ENCODE measurements at places on chromosomes 6 and 20.

- DNase-seq: no peak
Observed at GRCh38 chr6:62775427-62776022, 435.7 kb upstream of the FKBP1C start.

GRCh38 chr6:4727671-4728435 lies 48.4 kb upstream of the CDYL start:
- DNase-seq: no peak

DNA sequence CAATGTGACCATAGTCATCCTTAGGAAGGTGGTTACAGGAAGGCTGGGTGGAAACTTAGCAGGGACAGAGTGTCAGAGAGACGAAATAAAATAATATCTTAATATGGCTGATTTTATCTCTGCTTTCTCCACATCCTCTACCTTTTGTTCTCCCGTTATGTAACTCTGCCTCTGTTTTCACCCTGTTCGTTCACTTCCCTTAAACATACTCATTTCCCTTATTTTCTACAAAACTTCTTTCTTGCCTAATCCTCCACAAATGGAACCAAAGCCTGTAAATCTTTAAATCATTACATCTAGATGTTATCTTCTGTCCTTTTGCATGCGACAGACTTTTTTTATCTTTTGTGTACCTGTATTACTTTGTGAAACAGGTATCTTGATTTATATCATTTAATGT lies 23.3 kb upstream of the CRIP3 start:
- DNase-seq: no peak

DNA sequence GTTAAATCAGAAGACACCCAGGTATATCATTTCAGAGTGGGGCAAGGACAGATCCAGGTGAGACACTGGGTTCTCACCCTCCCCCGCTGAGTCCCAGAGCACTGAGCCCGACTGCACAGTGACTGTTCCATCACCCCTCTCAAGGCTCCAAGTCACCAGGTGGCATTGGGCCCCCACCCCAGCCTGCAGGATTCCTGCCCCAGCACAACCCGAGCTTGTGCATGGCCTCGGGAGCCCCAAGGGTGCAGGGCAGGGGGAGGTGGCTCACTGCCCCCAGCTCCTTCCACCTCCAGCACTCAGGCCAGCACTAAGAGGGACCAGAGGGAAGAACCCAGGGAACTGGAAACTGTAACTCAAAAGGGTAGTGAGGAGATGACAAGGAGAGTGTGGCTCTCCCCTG lies 39.3 kb upstream of the CST5 start:
- DNase-seq: no peak

DNA sequence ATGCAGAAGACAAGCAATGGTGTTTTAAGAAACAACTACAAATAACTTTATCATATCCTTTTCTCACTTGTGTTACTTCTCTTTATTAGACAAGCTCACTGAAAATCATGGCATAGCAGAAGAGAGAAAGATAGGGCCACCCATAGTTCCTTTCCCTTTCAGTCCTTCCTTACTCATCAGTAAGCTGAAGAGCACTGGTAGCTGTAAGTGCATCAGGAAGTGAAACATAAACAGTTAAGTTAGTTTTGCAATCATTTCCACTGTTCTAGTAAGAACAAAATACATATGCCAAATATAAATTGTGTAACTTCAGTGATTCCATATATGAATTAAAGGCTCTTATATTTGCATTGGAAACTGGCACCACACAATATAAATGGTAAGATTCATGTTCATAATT lies 220.1 kb downstream of the HACE1 start:
- no peak for DNase-seq

DNA sequence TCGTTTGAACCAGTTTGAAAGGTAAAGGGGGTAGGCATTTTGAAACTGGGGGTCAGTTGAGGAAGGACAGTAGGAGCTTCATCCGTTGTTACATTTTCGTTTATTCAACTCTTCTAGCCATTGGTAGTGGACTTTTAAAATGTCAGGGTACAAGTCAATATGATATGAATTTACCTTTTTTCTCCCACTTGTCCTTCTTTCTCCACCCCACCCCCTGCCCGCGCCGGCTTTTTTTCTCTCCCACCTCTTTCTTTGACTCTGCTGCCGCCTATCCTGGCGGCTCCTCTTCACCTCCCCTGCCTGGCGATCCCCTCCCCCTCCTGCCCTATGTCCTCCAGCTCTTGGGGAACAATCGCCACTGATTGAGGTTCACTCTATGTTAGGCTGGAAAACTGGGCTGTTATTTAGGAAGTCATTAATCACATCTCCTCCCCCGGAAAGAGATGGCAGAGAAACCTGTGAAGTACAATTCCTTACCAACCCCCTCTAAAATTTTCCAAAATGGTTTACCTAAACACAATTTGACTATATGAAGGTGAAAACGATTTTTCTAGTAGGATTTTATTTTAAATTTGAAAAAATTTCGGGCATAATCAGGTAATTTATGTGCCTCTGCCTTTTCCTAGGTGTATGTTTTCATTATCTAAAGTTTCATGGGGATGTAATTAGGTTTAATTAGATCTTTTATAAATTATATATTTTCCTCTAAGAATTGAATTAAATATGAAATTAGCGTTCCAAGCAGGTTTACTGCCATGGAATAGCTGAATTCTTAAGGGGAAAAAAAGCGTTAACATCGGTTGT lies 778 bp upstream of the LIN28B start:
- DNase-seq: no peak

DNA sequence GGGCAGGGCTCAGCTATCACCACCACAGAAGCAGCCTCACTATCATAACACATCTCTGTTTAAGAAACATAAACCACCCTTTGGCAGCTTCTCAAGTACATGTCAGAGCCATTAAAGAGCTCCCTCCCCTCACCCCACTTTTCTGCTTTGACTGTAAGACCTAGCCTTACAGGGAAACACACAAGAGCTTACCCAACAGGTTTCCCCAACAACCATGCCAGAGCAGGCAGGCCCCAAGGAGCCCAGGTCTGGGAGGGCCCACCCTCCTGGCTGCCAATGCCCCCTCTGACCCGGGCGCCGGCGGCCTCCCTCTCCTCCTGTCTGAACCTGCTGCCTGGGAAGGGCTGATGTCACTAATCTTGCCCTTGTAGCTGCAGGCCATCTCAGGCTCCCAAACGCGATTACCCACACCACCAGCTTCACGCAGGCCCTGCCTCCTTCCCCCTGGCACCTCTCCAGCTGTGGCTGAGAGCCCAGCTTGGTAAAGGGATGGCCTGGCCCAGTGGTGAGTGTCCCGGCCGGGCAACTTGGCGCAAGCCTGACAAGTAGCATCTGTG lies 402.0 kb downstream of the MAFB start:
- DNase-seq: no peak

DNA sequence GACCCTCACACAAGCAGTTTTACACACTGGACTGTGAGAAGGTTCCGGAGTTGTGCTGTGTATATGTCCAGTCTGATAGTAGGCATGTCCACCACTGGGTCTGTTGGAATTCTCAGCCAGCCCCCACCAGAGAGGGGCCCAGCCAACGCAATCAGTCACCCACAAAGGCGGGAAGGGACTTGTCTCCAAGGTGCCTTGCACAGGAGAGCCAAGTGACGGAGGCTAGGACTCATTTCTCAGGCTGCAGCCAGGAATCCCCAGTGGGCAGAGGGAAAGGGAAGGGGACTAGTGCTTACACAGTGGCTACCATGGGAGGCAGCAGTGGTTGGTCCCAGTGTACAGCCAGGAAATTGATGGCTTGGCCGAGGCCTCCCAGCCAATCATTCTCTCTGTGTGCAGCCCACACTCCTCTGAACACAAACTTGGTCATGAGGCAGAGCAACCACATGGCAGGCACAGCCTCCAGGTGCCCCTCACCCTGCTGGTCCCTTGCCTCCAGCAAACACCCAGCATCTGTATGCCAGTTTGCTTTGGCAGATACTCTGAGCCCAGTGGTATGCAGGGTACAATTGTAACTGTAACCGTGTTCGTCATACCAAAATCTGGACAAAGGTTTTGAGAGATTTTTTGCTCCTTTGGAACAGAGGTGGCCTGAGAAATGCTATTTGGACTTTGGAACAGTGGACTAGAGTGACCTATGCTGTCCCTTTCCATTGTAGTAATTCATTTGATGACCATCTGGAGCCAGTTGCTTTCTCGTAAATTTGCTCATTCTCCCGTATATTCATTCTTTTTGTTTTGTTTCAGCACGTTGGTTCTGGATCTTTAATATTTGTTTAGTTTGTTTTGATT lies 72.9 kb upstream of the MYL9 start:
- DNase-seq: no peak

DNA sequence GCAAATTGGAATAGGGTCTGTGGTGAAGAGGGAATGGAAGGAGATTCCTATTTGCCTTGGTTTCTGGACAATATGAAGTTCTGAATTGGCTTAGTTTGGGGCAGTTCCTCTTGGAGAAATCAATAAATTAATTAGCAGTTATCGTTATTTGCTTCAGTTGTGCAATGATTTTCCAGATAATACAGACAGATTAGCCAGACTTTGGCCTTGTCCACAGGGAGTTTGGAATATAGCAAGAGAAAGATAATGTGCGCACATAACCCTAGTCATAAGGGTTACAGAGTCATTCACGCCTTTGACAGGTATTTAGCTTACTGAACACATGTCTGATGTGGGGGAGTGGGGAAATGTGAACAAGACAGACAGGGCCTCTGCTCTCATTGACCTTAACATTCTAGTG lies 1.3 kb downstream of the ATRN start:
- no peak for DNase-seq

DNA sequence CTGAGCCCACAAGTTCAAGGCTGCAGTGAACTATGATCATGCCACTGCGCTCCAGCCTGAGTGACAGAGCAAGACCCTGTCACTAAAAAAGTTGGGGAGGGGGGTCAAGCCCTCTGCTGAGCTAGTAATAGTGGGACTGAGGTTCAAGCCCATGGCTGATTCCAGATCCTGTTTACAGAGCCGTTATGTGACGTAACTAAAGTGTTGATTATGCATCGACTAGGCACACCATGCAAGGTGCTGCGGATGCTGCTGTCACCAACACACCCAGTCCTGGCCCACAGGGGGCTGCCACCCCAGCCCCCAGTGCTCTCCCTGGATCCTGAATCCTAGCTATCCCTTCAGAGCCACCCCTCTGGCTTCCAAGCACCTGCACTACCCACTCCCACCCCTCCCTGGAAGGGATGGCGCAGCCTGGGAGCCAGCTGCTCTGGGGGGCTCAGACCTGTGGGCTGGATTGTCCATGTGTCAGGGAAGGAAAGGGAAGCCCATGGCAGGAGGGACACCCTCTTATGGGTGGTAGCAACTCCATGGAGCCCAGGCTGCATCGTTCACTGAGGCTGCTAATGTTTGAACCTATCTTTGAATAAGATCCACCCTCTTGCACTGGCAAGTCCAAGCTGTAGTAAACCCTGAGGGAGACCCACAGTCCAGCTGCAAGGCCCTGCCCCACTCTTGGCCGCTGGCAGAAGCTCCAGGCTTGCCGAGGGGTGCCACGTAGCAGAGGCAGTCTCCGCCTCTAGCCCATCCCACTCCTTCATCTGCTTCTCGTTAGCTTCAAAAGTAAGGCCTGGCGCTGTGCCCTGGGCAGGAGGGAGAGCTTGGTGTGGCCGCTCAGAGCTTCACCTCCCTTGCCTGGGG lies 95.0 kb downstream of the SNX5 start:
- DNase-seq: no peak

DNA sequence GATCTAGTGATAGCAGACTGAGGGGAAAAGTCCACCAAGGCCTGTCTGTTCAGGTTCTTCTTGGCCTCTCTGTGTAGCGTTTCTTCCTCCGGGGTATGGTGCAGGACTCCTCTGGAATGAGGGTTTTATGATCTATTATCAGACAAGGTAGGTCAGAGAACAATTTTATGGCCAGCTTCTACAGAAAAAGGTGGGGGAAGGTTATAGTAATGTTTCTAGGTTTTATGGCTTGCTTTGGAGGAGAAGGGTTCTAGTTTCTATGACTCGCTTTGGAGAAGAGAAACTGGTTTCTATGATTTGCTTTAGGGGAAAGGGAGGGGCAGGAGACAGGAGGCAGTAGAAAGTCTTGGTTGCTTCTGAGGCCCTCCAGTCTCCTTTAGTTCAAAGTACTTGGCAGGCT lies 144.8 kb upstream of the LAMA2 start:
- no peak for DNase-seq

- no peak for DNase-seq
Observed at GRCh38 chr6:149846321-149846720, 17.8 kb downstream of the LRP11 start.

DNA sequence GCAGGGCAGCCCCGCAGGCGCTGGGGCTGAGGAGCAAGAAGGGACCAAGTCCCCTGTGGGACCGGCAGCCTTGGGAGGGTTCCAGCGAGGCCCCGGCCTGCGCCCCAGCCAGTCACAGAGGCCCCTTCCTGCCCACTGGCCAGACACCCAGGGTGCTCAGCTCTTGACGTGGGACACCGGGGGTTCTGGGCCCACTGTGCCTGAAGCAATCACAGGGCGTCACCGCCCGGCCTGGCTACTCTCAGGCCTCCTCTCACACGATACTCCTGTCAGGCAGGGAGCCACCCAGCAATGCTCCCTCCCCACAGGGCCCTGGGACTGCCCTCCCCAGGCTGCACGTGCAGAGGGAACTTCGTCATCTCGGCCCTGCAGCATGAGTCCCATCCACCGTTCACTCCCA lies 14.5 kb downstream of the TAF4 start:
- DNase-seq: no peak

DNA sequence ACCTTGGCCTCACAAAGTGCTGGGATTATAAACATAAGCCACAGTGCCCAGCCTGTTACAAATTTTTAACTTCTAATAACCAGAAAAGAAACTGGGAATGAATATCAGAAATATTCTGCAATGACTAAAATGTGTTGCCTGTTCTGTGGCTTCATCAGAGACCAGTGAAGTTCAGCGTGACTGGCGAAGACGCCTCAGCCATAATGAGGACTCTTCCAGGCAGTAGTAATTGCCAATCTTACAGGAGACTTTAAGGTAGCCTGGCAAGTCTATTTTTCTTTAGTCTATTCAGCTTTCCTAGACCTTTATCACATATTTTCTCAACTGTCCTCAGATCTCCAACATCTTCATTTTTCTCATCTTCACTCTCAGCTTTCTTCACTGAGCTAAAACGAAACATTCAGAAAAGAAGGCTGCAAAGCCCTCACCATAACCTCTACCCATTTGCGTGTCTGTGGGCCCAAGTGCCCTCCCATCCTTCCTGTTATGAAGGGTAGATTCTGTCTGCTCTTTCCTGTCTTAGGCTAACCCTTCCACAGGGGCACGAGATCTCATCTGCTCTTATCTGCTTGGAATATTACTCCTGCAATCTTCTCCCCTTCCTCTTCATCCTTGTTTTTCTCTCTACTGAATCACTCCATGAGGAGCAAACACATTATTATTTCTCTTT lies 42.0 kb upstream of the OLIG3 start:
- DNase-seq: no peak

Measured in stimulated activated CD4-positive, alpha-beta T cell treated with anti-CD3 and anti-CD28 coated beads, Interleukin-1b, Interleukin-23, amount 100 ng/mL, for 1 hour (primary cell).